ENCODE measurements at places on chromosomes 2 and 18.

- no peak for DNase-seq
- no peaks in the 10 kb centered on the region for H3K27me3 ChIP-seq
- peaks cover 3% of the 10 kb centered on the region for H3K4me1 ChIP-seq
- no peaks in the 10 kb centered on the region for H3K36me3 ChIP-seq
Observed at GRCh38 chr18:75216212-75216910, 5.8 kb downstream of the TSHZ1 start.

GRCh38 chr2:209578394-209579001 lies 154.7 kb downstream of the MAP2 start:
- H3K36me3 ChIP-seq, result no peaks in the 10 kb centered on the region
- H3K27me3 ChIP-seq, result no peaks in the 10 kb centered on the region
- H3K27ac ChIP-seq, result no peak overlapping the region
- H3K4me1 ChIP-seq, result no peaks in the 10 kb centered on the region
- no peak for DNase-seq

- H3K36me3 ChIP-seq, result no peaks in the 10 kb centered on the region
- H3K4me3 ChIP-seq, result no peak overlapping the region
- H3K4me1 ChIP-seq, result no peaks in the 10 kb centered on the region
- DNase-seq, result no peak
Observed at GRCh38 chr2:226037526-226037925, 638.0 kb downstream of the NYAP2 start.

DNA sequence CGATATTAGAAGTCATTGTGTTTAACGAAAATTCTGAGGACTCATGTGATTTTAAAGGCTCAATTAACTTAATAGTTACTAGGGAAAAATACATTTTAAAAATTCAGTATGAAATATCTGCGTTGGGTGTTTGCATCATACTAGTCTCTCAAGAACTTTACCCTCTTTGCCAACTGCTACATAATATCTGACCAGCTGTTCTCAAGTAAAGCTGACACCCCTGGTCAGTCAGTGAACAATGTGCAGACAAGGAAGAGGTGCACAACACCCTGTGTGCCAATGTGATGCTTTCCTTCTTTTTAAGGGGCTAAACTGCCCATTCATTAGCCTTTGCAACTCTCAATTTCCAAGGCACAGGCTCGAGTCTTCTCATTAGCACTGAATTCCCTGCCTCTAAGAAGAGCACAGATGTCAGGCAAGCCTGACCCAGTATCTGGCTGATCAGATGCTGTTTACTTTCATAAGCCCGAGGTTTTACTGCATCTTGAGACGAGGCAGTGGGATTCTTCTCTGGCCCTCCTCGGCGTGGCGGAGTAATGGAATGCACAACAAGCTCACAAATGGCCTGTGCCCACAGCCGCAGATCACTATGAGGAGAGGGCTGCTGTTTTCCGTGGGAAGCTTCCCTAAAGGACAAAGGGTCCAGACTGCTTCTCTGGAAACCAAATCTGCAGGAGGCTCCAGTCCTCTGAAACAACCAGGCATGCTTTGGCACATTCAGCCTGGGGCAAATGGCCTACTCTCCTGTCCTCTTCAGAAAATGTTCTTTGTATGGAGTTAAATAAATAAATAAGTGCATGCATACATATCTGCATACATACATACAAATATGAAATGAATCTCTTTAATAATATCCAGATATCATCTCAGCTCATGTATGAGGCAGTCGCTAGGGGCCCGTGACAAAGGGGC lies 240.3 kb downstream of the ZNF521 start:
- H3K27me3 ChIP-seq, result no peaks in the 10 kb centered on the region
- no peaks in the 10 kb centered on the region for H3K4me1 ChIP-seq
- peak; percentile 37 for DNase-seq
- H3K4me3 ChIP-seq, result no peak overlapping the region
- H3K36me3 ChIP-seq, result no peaks in the 10 kb centered on the region

- no peaks in the 10 kb centered on the region for H3K36me3 ChIP-seq
- no peaks in the 10 kb centered on the region for H3K27me3 ChIP-seq
- no peak for DNase-seq
- no peaks in the 10 kb centered on the region for H3K4me1 ChIP-seq
- no peak overlapping the region for H3K4me3 ChIP-seq
Observed at GRCh38 chr2:18940184-18940583, 350.8 kb upstream of the NT5C1B start.

GRCh38 chr2:104318001-104318665 lies 535.8 kb upstream of the POU3F3 start:
- H3K27me3 ChIP-seq, result no peaks in the 10 kb centered on the region
- peak; percentile 27 for DNase-seq
- H3K36me3 ChIP-seq, result no peaks in the 10 kb centered on the region
- no peak overlapping the region for H3K4me3 ChIP-seq

DNA sequence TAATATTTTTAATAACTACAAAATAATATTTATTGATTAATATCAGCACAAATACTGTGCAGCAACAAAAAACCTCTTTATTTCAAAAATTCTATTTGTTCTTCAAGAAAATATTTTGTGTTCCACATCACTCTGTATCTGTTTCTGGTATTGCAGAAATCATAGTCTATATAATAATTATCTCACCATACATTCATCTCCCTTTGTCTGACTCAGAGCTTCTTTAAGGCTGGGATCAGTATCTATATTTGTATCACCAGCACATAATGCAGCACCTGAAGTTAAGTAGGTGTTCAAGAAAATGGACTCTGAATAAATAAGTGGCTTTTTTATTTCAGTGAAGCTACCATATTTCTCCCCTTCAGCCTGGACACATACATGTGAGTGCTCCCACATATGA lies 1.6 kb upstream of the MARCHF4 start:
- peaks cover 20% of the 10 kb centered on the region for H3K4me1 ChIP-seq
- H3K27ac ChIP-seq, result peak overlapping the region; percentile 23
- no peak overlapping the region for H3K4me3 ChIP-seq
- no peak for DNase-seq

- no peaks in the 10 kb centered on the region for H3K27me3 ChIP-seq
- H3K36me3 ChIP-seq, result no peaks in the 10 kb centered on the region
- no peak overlapping the region for H3K27ac ChIP-seq
- no peak for DNase-seq
- H3K4me1 ChIP-seq, result no peaks in the 10 kb centered on the region
- no peak overlapping the region for H3K4me3 ChIP-seq
Observed at GRCh38 chr2:107027810-107028209, 141.8 kb upstream of the ST6GAL2 start.

DNA sequence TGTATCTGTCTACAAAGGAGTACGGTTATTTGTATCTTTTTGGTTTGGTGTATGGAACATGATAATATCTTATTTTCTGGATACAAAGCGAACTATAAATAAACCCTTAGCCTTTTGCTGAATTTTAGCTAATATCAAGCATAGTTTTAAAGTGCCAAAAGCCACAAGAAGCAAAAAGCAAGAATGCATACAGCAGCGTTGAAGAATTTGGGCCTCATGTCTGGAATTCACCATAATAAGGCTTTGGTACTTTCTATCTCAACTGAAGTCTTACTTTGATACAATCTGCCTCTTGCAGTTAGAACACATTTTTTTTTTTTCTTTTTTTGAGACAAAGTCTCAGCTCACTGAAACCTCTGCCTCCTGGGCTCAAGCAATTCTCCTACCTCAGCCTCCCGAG lies 151.5 kb downstream of the ERBB4 start:
- DNase-seq, result peak; percentile 76
- no peaks in the 10 kb centered on the region for H3K4me1 ChIP-seq
- no peak overlapping the region for H3K4me3 ChIP-seq
- no peaks in the 10 kb centered on the region for H3K36me3 ChIP-seq

- H3K27me3 ChIP-seq, result no peaks in the 10 kb centered on the region
- H3K36me3 ChIP-seq, result no peaks in the 10 kb centered on the region
- H3K4me3 ChIP-seq, result no peak overlapping the region
- peaks cover 2% of the 10 kb centered on the region for H3K4me1 ChIP-seq
- H3K27ac ChIP-seq, result no peak overlapping the region
- DNase-seq, result no peak
Observed at GRCh38 chr2:23522726-23523372, 137.9 kb downstream of the KLHL29 start.

- peaks cover 3% of the 10 kb centered on the region for H3K4me1 ChIP-seq
- no peak overlapping the region for H3K4me3 ChIP-seq
- no peak overlapping the region for H3K27ac ChIP-seq
- no peaks in the 10 kb centered on the region for H3K27me3 ChIP-seq
Observed at GRCh38 chr2:209368406-209368805, 55.4 kb upstream of the MAP2 start.

DNA sequence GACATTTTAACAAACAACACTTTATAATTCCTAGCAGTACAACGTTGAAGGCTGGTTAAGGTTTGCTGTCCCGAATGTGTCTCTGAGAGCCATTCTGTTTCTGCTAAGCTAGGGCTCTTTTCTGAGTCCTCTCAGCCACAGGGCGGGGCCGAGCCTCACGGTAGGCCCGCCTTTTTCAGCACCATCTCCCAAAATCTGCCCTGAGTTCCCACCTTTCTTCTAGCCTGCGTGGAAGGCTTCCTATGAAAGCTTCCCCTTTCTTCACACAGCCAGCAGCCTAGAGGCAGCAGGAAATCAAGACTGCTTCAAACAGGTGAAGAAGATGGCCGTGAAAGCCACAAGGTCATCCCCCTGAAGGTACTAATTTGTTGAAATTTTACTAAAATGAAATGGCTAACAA lies 255.5 kb downstream of the CDH2 start:
- no peaks in the 10 kb centered on the region for H3K36me3 ChIP-seq
- no peaks in the 10 kb centered on the region for H3K4me1 ChIP-seq
- H3K27ac ChIP-seq, result no peak overlapping the region
- no peak overlapping the region for H3K4me3 ChIP-seq
- no peaks in the 10 kb centered on the region for H3K27me3 ChIP-seq

DNA sequence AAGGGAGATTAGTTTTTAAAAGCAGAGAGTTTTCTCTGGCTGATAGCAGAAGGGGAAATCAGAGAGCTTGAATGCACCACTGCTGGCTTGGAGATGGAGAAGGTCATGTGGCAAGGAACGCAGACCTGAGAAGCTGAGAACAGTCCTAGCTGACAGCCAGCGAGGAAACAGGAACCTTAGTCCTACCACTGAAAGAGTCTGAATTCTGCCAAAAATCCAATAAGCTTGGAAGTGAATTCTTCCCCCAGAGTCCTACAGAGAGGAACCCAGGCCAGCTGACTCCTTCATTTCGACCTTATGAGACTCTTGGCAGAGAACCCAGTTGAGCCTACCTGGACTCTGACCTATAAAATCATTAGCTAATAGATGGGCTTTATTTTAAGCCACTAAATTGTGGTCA lies 371.9 kb upstream of the TNP1 start:
- no peak overlapping the region for H3K4me3 ChIP-seq
- no peak for DNase-seq
- H3K27me3 ChIP-seq, result no peaks in the 10 kb centered on the region
- H3K4me1 ChIP-seq, result peaks cover 12% of the 10 kb centered on the region
- H3K27ac ChIP-seq, result peak overlapping the region; percentile 61

DNA sequence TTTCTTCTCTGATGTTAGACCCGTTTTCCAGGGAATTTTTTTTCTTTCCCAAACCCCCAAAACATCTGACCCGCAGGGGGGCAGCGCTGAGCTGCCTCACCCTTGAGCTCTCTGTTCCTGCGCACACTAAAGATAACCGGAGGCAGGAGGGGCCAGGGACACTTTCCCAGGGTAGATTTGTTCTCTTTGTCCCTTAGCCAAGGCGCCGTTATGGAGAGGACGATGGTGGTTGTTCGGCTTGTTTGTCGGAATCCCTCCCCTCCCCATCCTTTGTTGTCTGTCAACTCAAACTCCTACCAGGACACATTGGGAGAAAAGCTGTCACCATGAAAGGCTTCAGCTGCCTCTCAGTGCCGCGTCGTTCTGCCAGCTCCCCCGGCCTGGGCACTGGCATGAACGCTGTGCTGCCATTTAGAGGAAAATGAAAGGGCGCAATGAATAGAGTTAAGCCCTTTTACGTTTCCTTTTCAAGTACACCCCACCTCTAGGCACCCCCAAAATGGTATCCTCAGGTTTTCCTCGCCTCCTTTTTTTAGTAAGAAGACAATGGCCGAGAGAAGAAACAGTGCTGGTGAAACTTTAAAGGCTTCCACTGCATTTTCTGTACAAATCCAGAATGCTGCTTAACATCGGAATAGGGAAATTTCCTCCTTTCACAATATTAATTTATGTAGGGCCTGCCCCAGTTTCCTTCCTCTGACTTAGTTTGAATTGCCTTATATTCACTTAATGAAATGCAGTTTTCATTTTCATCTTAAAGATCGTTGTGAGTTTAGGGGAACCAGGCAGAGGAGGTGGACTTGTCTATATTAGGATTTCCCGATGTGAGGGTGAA lies 62.1 kb downstream of the RND3 start:
- H3K4me3 ChIP-seq, result no peak overlapping the region
- H3K4me1 ChIP-seq, result no peaks in the 10 kb centered on the region
- H3K27ac ChIP-seq, result no peak overlapping the region
- H3K36me3 ChIP-seq, result no peaks in the 10 kb centered on the region

DNA sequence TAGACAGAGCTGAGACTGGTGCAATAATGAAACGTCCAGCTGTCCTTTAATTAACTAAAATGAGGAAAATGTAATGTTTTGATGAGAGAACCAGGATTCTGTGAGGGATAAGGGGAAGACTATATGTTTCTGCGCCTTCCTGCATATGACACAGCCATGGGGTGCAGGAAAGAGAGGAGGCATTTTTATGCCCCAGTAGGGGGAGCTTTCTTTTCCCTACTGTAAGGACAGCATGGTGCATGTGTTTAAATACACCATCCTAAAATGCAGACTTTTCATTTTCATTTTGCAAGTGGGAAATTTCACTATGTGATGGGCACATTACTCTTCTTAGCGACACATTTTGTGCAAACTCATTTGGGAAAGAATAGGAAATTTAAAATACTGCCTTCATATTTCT lies 446.1 kb downstream of the ARHGAP15 start:
- H3K27ac ChIP-seq, result no peak overlapping the region
- no peaks in the 10 kb centered on the region for H3K4me1 ChIP-seq

- no peak for DNase-seq
- H3K4me1 ChIP-seq, result no peaks in the 10 kb centered on the region
- no peaks in the 10 kb centered on the region for H3K36me3 ChIP-seq
Observed at GRCh38 chr18:13446024-13446423, 227.5 kb downstream of the LDLRAD4 start.

GRCh38 chr2:30639836-30640235 lies 167.4 kb downstream of the CAPN13 start:
- H3K4me3 ChIP-seq, result no peak overlapping the region
- no peak for DNase-seq
- H3K36me3 ChIP-seq, result no peaks in the 10 kb centered on the region
- no peaks in the 10 kb centered on the region for H3K4me1 ChIP-seq

GRCh38 chr18:61718944-61719343 lies 173.9 kb downstream of the RNF152 start:
- H3K36me3 ChIP-seq, result no peaks in the 10 kb centered on the region
- H3K27ac ChIP-seq, result no peak overlapping the region
- no peaks in the 10 kb centered on the region for H3K27me3 ChIP-seq
- DNase-seq, result no peak
- H3K4me3 ChIP-seq, result no peak overlapping the region

- no peak overlapping the region for H3K4me3 ChIP-seq
- H3K36me3 ChIP-seq, result no peaks in the 10 kb centered on the region
- no peak overlapping the region for H3K27ac ChIP-seq
- peak; percentile 42 for DNase-seq
Observed at GRCh38 chr2:110167326-110168000, 37.4 kb downstream of the NPHP1 start.

Data from fibroblast of lung (primary cell).